A549 treated with GW870086 at 1 μM for 4 hours (cell line): ENCODE measurements at places on chromosomes 13 and 19. TPM values are rescaled to one million over a fixed set of nuclear protein-coding genes. Genes with fewer than 3 reads are reported as not detected.

The CDX2 gene
- total RNA-seq, result 0.53 to 1.2 TPM (median 0.96 TPM) in 5 replicates

The CDC34 gene
- 63.4 to 96.7 TPM (median 95.7 TPM) in 5 replicates for total RNA-seq

The INSR gene
- total RNA-seq, result 1.8 to 3.3 TPM (median 3.1 TPM) in 5 replicates

The CYP4F11 gene
- 5.1 to 7.4 TPM (median 5.1 TPM) in 5 replicates for total RNA-seq

The ZNF578 gene
- not detected in 5 replicates for total RNA-seq

The ZNF506 gene
- total RNA-seq, result 0.13 to 0.49 TPM (median 0.27 TPM) in 4 of 5 replicates, not detected in the other

The ADM5 gene
- total RNA-seq, result 3.7 to 6.1 TPM (median 5.6 TPM) in 5 replicates

The ZIC5 gene
- 2.2 to 2.9 TPM (median 2.6 TPM) in 5 replicates for total RNA-seq

The BORA gene
- 7.5 to 9.3 TPM (median 7.9 TPM) in 5 replicates for total RNA-seq

The CACNG7 gene
- 5.1 to 10.5 TPM (median 8.6 TPM) in 5 replicates for total RNA-seq

The NUDT19 gene
- total RNA-seq, result 32.1 to 39.3 TPM (median 37.7 TPM) in 5 replicates

The DHDH gene
- total RNA-seq, result 1.2 to 2.7 TPM (median 1.7 TPM) in 5 replicates

The ZNF132 gene
- 0.06 to 0.14 TPM (median 0.13 TPM) in 5 replicates for total RNA-seq

The URAD gene
- not detected in 5 replicates for total RNA-seq

The DLEU7 gene
- total RNA-seq, result not detected in 5 replicates

The GJA3 gene
- total RNA-seq, result 0.75 to 1.2 TPM (median 1.1 TPM) in 5 replicates

The TMEM150B gene
- total RNA-seq, result not detected in 5 replicates

The ZNF837 gene
- total RNA-seq, result 0.98 to 1.5 TPM (median 1.4 TPM) in 5 replicates

The IZUMO1 gene
- total RNA-seq, result not detected in 5 replicates

The DNAAF3 gene
- total RNA-seq, result 3.7 to 7.7 TPM (median 5.7 TPM) in 5 replicates

The EBI3 gene
- total RNA-seq, result 2.7 to 4.6 TPM (median 3.1 TPM) in 5 replicates

The SHISA2 gene
- total RNA-seq, result not detected in 5 replicates

The ZNF541 gene
- not detected in 5 replicates for total RNA-seq

The DCT gene
- not detected in 5 replicates for total RNA-seq

The LILRA1 gene
- not detected in 5 replicates for total RNA-seq

The VSTM1 gene
- total RNA-seq, result 0.27 to 1.5 TPM (median 0.47 TPM) in 5 replicates

The KLF1 gene
- total RNA-seq, result not detected in 5 replicates

The ZNF324B gene
- 5.3 to 8.0 TPM (median 6.5 TPM) in 5 replicates for total RNA-seq

The C5AR2 gene
- 7.6 to 13.5 TPM (median 13.0 TPM) in 5 replicates for total RNA-seq

The CEACAM20 gene
- 0.10 TPM in 1 of 5 replicates, not detected in the others for total RNA-seq

The ZNF878 gene
- total RNA-seq, result not detected in 5 replicates

The SYCN gene
- not detected in 5 replicates for total RNA-seq

The HIF3A gene
- total RNA-seq, result not detected in 5 replicates

The BRME1 gene
- 0.17 to 1.0 TPM (median 0.32 TPM) in 4 of 5 replicates, not detected in the other for total RNA-seq

The U2AF1L4 gene
- total RNA-seq, result 25.2 to 29.1 TPM (median 25.8 TPM) in 5 replicates

The SULT2A1 gene
- total RNA-seq, result not detected in 5 replicates
